ENCODE measurements at places on chromosomes 5 and 9.

DNA sequence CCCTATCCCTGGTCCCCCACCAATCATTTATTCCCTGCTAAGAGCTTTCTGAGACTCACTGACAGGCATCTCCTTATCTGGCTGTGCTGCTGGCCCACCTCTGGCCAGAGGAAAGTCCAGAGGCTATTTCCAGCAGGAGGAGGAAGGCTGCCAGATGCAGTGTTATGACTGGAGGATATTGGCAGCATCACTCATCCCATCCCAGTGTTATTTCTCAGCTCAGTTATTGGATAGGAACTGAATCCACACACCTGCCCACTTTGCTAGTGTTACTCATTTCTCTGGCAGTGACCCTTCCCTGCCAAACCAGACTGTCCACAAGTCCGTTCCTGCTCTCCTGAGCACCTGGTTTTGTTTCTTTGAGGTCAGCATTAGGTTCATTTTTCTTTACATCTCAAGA lies 228.2 kb downstream of the GRIA1 start:
- DNase-seq = no peak

DNA sequence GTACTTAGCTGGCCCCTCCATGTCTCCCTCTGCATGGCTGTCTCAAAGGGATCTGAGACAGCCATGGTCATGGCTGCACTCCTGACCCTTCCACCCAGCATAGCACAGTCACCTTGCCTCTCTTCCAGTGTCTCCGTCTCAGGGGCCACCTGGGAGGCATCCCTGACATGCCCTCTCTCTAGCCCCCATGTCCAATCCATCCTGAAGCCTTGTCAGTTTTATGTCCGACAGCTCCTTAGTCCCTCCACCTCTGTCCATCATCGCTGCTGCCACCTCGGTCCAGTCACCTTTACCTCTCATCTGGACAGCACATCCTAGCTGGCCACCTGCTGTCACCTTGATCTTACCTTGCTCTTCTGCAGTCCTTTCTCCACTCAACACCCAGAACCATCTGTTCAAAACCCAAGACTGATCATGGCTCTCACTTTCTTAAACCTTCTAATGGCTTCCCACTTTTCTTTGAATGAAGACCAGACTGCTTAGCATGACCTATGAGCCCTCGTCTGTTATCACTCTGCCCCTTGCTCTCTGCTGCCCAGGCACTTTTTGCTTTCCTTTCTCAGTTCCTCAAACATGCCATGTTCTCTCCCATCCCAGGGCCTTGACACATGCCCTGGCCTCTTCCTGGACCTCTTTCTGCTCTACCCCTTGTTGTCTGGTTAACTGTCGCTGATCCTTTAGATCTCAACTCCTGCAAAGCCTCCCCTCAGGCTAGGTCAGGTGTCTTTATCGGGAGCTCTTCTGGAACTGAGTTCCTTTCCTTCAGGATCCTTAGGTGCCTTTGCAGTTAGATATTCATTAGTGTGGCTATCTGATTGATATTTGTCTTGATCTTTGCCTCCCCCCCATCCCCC lies 181.8 kb upstream of the PITX1 start:
- DNase-seq = no peak

DNA sequence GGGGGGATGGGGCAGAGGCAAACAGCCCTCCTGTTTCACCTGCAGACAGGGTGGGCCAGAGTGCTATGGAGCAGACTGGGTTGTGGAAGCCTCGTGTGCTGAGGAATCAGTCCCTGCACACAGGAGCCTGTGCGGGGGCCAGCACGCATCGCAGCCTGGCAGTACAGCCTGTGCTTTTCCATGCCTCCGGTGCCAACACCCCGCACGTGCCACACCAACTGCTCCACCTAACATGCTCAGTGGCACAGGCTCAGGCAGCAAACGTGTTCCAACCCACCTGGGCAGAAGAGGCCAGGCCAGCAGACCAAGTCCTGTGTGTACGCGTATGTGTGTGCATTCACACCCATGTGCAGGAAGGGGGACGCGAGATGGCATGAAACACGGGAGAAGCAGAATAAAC lies 37.4 kb upstream of the FBXW11 start:
- DNase-seq = no peak

- no peak for DNase-seq
These were observed 17.6 kb upstream of the UNC5A start for GRCh38 chr5:176792655-176793342.

DNA sequence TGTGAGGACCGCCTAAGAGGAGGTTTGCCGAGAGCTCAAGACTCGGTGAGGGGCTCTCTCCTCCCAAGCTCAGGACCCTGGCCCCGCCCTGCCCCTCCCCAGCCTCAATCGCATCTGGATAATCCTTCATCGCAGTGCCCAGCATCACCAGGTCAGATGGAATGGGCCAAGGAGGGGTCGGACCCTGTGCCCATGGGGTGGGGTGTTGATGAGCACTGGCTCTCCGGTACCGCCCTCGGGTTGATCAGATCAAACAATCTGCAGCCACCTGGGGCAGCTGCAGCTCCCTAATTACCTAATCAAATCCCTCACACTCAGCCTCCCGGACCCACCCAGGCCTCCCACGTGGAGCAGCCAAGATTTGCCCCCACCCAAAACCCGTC lies 24.4 kb upstream of the TDRD7 start:
- no peak for DNase-seq

DNA sequence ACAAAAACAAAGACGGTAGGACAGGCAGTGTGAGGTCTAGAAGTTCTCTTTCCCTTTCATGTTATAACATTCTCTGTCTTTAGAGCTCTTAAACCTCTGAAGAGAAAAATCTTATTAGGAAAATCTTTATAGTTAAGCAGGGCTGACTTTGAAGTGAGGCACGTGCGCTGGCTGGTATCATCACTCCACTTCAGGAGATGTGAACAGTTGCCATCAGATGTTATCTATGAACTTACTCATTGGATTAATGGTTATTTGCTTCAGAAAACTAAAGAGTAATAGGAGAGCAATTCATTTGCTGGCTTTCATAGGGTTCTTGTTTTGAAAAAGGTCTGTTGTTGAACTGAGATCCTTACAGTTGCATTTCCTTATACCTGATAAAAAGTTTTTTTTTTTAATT lies 25.7 kb downstream of the LRRTM2 start:
- DNase-seq = no peak

DNA sequence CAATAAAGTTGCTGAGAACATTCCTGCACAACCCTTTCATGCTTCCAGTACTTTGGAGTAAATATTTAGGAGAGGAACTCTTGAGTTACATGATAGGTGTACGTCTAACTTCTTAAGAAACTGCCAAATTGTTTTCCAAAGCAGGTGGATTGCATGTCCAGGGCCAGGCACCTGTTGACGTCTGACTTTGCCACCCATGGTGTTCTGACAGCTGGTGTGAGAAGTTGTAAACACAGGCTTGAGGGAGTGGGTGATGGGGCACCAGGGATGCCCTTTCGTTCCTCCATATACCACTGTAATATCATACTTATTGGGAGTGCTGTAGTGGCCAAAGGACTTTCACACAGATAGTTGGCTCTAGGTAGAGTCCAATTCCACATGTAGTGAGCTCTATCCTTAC lies 352.1 kb downstream of the GADD45G start:
- no peak for DNase-seq

DNA sequence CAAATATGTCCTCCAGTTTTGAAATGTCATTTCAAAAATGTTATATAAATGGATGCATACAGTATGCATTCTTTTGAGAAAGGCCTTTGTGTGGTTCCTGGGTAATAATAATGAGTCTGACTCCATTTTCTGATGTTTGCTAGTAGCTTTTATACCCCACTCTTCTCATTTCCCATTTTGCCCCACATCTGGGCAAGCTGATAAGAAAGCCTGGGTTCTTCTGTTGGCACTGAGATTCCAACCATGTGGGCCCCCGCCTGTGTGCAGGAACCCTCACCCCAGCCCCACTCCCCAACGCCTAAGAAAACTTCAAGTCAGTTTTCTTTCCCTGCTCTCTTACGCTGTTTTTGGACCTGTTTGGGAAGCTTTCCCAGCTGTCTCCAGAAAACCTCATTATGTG lies 89.4 kb downstream of the SNX18 start:
- DNase-seq = no peak

DNA sequence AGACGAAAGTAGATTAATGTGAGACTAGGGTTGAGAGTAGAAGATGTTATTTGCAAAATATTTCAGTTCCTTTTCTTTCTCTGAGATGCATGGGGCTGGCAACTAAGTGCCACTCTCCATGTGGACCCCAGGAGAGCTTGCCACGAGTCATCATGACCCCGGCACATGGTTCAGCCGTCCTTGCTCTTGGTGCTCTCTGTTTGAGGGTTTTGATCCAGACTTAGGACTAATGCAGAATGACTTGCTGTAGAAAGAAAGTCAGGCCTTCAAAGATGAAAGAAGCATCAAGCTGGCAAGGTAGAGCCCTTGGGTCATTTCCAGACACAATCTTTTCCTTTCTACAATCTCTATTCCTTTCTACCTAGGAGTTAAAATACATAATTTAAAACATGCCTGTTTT lies 84.7 kb downstream of the RASGRF2 start:
- no peak for DNase-seq

DNA sequence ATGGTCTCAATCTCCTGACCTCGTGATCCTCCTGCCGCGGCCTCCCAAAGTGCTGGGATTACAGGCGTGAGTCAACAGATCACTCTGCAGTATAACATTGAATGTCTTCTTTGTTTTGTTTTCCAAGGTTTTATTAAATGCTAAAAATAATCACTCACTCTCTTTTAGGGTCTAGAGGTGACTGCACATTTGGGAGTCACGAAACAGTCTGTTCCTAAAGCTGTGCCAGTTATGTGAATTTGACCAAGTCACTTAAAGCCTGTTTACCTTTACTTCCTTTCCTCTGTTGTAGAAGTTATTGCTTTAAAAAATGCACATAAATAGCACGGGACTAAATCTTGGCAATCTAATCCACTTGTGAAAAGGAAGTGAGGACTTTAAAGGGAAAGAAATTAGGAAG lies 304.9 kb upstream of the PTGER4 start:
- no peak for DNase-seq

- no peak for DNase-seq
These were observed 2.7 kb upstream of the ANP32B start for GRCh38 chr9:97980479-97980803.

DNA sequence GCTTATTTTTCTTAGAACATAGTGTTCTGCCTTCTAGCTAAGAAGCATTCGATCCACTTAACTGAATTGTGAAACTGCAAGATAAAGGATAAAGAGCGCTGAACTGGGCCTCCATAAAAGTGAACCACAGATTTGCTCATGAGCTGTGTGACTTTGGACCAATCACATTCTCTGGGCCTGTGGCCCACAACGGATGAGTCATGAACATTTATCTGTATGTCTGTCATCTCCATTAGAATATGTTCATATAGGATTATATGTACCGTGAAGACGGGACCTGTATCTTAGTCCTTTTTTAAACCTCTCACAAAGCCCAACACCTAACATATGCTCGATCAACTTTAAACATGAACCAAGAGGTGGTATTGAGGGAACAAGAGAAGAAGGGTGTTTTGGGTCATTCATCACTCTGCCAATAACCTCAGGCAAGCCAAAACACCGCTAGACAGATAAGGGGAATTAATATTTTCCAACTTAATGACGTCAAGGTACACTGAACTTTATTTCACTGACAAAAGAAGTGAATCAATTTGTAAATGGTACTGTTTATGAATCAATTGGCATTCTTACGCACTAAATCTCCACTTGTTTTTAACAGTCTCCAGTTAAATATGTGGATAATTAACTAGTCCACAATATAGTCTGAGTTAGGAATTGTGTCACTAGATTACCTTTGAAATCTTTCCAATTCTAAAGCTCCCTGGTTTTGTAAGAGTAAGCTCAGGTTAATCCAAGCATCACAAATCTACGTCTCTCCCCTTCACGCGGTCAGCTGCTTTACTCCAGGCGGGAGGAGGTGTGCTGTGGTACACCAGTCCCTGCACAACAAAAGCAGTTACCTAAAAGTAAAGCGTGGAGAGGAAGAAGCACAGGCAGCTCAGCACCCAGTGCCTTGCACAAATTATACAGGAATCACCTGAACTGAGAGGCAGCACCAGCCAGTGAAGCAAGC lies 1.6 kb downstream of the TMEM245 start:
- no peak for DNase-seq

DNA sequence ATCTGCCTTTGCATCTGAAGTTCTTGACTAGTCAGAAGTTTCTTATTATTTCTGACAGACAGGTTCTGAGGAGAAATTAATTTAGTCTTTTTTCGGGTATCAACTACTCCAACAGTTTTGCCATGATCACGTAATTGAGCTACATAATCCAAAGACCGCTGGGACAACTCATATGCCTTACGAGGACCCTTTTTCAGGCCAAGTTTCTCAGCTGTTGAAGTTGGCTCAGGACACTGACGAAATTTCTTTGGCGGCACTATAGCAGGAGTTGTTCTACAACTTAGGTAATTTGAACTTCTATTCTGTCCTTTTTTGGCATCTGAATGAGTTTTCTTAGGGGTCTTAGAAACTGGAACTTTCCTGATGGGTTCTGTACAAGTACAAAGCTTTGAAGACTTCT lies 27.2 kb downstream of the SETX start:
- no peak for DNase-seq

DNA sequence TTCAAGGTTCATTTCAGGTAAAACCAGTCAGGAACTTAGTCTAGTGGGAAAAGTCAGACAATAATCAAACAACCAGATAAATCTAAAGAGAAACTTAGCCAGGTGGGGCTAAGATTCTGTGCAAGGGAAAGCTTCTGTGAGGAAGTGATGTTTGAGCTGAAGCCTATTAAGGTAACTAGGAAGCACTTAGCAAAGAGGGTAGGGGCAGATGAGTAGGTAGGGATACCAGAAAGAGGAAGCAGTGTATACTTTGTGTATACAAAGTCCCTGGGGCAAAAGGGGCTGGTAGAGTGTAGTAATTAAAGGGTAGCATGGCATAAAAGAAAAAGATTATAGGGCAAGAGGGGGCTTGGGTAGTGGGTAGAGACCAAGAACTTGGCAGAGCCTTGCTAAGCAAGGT lies 3.6 kb upstream of the SPATA24 start:
- DNase-seq = no peak

GRCh38 chr9:33151007-33151557 lies 16.1 kb downstream of the B4GALT1 start:
- no peak for DNase-seq

GRCh38 chr5:61307611-61308010 lies 24.4 kb upstream of the ZSWIM6 start:
- no peak for DNase-seq

- no peak for DNase-seq
These were observed 43.6 kb upstream of the PCSK1 start for GRCh38 chr5:96476654-96477053.

GRCh38 chr5:67300326-67300725 lies 103.7 kb upstream of the CD180 start:
- no peak for DNase-seq

- no peak for DNase-seq
These were observed 5.3 kb downstream of the ISCA1 start for GRCh38 chr9:86277072-86277471.

DNA sequence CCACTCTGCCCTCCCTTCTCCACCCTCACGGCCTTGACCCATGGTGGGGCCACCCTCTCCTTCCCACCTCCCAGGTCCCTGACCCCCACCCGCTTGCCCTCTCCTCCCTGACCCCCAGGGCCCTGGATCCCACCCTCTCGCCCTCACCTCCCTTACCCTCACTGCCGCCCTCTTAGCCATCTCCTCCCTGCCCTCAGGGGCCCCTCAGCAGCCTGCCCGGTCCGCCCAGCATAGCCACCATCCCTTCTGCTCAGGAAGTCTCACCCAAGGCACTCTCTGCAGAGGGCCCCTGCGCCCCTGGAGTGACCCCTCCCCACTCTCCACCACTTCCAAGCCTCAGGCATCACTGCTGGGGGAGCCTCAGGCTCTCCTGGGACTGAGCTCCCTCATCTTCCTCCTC lies 66.3 kb downstream of the MRPL36 start:
- no peak for DNase-seq

GRCh38 chr5:155150012-155150411 lies 136.5 kb downstream of the KIF4B start:
- DNase-seq = no peak
